ENCODE measurements at places on chromosomes 4 and X.

- DNase-seq: no peak
Measured at GRCh38 chr4:187480146-187481145, 515.1 kb upstream of the ZFP42 start.

- no peak for DNase-seq
Measured at GRCh38 chr4:76709772-76710090, 188.2 kb downstream of the SOWAHB start.

DNA sequence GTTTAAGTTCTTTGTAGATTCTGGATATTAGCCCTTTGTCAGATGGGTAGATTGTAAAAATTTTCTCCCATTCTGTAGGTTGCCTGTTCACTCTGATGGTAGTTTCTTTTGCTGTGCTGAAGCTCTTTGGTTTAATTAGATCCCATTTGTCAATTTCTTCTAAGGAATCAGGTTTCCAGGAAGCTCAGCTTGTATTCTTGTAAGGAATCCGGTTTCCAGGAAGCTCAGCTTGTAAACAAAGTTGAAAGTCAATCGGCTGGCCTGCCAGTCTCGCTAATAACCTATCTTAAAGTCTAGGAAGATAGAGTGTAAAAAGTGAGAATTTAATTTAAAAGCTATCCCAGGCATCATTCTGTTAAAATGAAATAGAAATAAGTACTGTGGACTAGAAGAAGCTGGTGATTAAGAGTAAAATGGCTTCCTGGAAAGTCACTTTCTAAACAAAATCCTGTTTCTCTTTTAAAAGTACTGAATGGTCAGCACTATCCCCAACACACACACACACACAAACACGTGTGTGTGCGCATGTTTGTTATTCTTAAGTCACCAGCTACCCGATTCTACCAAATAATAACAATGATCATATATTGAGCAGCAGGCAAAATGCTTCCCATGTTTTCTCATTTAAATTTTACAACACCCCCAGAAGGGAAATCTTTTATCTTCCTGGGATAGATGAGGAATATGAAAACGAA, 171.7 kb downstream of the PAPSS1 start:
- no peak for DNase-seq

DNA sequence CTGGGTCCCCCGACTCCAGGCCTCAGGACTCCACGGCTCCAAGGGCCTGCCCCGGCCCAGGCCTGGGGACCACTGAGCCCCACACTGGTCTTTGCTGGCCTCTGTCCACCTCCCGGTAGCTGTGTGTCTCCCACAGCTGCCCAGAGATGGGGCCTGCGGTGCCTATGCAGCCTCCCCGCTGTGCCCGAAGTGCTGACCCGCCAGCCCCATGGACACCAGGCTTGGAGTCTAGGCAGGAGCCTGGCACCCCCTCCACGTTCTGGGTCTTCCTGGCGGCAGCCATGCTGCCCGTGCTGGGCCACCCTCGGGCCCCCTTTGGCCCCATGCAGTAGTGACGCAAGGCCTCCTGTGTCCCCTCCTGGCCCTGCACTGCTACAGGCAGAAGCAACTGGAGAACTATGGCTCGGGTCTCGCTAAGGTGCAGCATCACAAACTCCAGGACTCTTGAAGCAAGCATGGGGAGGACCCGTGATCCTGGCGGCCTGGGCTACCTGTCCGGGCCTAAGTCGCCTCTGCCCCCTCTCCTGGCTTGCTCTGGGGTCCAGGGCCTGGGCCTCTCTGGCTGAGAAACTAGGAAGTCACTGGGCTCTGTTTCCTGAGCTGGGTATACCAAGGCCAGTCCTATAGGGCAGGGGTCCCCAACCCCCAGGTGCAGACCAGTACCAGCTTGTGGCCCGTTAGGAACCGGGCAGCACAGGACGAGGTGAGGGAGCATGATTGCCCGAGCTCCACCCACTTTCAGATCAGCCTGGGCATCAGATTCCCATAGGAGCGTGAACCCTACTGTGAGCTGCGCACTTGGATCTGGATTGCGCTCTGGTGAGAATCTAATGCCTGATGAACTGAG, 917 bp downstream of the MYL5 start:
- no peak for DNase-seq

- no peak for DNase-seq
Measured at GRCh38 chr4:81508411-81509185, 36.9 kb upstream of the RASGEF1B start.

- DNase-seq: no peak
Measured at GRCh38 chrX:49792376-49792775, 36.7 kb upstream of the PAGE4 start.

GRCh38 chr4:85732124-85732523, 257.2 kb downstream of the ARHGAP24 start:
- no peak for DNase-seq

- DNase-seq: no peak
Measured at GRCh38 chrX:39174772-39175417, 373.6 kb downstream of the MID1IP1 start.

DNA sequence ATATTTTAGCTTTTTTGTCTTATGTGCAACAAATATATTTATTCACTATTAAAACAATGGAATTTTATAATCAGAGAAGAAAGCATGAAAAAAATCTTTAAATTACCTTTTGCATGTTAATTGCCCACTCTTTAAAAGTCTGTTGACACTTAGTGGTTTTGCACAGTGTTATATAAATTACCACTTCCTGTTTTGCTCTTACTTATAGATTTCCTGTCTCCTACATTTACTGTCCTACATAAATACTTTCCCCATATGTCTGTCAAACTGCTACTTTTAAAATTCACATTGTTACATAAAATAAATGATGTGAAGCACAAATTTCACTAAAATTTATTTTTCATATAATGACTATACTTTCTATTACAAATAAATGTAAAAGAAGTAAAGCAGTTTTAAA, 161.1 kb upstream of the NDST4 start:
- no peak for DNase-seq

DNA sequence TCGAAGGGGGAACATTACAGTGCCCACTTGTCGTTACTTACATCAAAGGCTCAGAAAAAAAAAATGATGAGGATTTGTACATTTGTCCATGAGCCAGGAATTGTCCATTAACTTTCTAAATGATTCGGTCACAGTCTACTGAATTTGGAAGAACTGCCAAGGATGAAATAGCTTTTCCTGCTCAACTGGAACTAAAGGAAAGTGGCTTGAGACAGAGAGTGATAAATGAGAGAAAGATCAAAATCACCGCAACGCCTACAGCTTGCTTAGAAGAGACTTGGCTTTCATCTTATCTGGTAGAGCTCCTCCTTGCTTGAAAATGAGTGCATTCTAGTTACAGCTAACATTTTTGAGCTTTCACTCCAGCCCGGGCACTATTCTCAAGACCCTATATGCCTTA, 55.5 kb upstream of the ADGRG2 start:
- no peak for DNase-seq

DNA sequence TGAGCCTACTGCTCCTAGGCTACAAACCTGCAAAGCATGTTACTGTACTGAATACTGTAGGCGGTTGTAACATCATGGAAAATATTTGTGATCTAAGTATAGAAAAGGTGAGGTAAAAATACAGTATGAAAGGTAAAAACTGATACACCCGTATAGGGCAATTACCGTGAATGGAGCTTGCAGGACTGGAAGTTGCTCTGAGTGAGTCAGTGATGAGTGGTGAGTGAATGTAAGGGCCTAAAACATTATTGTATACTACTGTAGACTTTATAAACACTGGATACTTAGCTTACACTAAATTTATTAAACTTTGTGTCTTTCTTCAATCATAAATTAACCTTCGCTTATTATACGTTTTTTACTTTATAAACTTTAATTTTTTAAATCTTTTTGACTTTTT, 3.7 kb downstream of the KIF4A start:
- DNase-seq: no peak

DNA sequence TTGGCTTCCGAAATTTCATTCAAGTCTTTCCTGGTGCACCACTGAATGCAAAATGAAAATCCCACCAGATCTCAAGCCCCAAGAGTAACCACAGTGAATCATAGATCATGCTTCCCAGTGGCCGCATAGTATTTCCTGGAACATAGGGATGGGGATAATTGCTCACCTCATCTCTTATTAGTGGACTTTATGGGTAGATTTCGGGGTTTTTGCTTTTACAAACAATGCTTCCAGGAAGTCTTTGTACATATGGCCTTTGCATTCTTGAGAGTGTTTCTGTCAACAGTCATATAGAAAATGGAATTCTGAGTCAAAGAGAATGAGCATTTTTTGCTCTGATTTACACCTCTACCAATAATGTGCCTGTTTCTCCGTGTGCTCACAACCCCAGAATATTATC, 53.4 kb downstream of the PPEF2 start:
- DNase-seq: no peak

DNA sequence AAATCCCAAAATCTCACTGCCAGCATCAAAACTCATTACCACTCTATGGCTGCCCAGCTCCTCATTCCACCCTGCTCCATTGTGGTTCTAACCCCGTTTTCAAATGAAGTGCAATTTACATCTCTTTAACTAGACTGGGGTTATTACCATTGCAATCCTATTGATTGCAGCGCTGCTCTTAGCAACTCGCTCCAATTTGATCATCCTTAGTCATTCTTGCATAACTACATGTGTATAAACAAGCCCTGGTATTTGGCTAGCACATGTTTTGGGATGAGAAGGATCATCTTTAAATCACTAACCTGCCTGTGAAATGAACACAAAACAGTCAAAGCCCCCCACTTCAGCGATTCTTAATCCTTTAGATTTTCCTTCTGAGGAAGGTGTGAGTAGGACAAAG, 340.1 kb upstream of the PPARGC1A start:
- no peak for DNase-seq

DNA sequence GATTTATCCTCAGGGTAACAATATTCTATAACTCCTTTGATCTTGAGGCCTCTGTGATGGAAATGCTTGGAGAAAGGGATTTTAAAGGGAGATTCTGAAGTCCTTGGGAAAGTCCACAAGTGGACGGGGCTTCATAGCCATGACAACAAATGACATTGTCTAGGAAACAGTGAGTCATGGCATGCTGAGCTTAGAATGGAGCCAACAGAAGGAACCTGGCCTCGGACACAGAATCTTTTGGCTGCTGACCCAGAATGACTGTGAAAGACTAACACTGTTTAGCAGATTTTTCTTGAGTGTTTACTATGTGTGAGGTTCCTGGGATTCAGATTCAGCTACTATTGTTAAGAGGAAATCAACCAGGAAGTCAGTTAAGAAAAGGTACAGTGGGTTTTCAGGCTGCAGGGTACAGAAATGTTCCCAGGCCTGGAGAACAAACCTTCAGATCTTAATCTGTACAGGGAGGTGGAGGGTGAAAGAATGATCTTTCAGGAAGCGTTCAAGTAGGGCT, 18.1 kb upstream of the CXCL2 start:
- DNase-seq: peak; percentile 91

DNA sequence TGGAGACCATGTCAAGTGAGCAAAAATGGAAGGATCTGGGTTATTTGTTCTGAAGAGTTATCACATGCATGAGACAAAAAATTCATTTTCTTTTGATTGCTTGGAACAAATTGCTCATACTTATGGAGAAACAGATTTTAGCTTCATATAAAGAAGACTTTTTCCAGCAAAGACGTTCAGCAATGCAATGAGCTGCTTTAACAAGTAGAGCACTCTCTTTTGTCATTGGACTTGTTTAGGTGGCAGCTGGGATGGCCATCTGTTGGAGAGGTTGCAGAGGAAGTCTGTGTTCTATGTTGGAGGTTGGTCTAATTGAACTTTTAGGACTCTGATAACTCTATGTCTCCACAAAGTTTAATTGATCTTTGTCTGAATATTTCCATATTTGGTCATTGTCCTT, 19.9 kb upstream of the CEP135 start:
- DNase-seq: no peak

DNA sequence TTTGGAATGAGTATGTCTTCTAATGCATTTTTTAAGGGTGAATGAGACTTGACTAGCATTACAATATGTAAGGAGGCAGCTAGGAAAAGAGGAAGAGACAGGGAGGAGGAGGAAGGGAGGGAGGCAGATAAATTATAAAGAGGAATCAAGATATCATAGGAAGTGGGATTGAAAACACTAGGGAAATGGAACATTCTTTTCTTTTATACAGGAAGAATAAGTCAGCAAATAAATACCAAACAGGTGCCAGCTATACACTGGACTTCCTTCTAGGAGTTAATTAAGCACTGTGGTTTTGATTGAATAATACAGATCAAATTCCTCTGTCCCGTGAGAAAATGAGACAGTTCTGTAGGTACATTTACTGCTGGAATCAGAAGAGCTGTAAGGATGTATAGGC, 78.6 kb downstream of the PACRGL start:
- DNase-seq: no peak

GRCh38 chrX:44884944-44885343, 12.0 kb downstream of the KDM6A start:
- DNase-seq: no peak

GRCh38 chr4:145580906-145581305, 38.3 kb upstream of the MMAA start:
- DNase-seq: no peak
